ENCODE measurements at places on chromosomes 4 and X. TPM values are rescaled to one million over a fixed set of nuclear protein-coding genes. Genes with fewer than 3 reads are reported as not detected.

DNA sequence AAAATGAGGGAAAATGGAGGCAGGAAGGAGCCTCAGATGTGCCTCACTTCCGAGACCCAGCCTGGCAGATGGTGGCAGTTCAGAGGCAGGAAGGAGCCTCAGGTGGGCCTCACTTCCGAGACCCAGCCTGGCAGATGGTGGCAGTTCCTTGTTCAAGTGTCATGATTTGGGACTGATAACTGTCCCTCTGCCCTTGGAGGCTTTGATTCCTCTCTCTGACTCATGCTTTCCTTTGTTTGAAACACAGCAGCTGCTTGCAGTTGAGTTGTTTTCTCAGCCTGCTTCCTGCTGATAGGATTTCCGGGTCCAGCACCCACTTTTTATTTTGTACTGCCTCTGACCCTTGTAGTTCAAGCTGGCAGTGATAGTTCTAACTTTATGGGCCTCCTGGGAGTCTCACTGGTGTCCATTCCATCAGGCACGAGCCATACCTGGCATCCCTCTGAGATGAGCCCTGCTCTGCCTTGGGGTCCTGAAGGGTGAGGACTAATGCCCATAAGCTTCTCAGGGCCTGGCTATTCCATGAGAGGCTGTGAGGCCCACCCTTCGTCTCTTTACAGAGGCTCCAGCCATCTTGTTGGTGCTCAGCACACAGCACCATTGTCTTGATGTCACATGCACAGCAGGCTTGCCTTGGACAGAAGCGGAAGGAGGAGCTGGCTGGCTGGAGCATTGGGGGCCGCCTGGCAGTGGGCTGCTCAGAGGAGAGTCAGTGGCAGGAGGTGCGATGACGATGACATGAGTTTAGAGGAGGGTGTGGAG is 13.0 kb downstream of the RGS12 start:
- H3K4me1 ChIP-seq: peaks cover 15% of the 10 kb centered on the region
- H3K27me3 ChIP-seq: no peaks in the 10 kb centered on the region
- H3K27ac ChIP-seq: no peak overlapping the region

DNA sequence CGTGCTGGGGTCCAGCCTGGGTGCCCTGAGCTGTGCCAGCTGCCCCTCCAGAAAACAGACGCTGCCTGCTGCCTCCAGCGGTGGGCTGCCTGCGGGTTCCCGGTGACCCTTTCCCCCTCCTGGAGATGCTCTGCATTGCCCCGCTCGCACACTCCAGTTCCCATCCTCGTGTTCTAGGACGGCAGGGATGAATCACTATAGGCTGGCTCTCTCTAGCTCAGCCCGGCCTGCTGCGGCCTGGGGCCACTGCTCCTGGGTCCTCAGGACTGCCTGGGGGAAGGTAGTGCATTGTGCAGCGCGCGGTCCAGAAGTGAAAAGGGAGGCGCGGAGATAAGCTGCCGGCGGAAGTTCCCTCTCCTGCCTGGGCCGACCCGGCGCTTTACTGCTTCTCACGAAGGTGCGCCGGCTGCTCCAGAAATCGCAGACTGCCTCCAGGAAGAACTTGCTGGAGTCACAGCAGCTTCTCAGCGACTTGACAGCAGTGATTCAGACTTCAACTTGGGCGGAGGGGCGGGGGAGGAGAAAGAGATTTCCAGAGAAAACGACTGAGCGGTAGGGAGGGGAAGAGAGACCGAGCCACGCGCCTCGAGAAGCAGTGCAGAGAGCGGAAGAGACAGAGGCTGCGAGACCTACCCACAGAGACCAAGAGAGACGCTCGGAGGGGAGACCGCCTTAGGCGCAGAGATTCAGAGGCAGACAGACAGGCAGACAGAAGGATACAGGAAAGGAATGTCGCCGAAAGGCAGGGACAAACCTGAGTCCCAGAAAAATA is 6.7 kb upstream of the MSX1 start:
- H3K4me3 ChIP-seq: peak overlapping the region; percentile 51
- H3K4me1 ChIP-seq: peaks cover 20% of the 10 kb centered on the region
- DNase-seq: peak; percentile 63

VCX gene
- not detected for total RNA-seq

MAP7D2 gene
- 1.3 TPM for total RNA-seq

USP17L21 gene
- not detected for total RNA-seq

AKAP14 gene
- total RNA-seq: not detected

DNA sequence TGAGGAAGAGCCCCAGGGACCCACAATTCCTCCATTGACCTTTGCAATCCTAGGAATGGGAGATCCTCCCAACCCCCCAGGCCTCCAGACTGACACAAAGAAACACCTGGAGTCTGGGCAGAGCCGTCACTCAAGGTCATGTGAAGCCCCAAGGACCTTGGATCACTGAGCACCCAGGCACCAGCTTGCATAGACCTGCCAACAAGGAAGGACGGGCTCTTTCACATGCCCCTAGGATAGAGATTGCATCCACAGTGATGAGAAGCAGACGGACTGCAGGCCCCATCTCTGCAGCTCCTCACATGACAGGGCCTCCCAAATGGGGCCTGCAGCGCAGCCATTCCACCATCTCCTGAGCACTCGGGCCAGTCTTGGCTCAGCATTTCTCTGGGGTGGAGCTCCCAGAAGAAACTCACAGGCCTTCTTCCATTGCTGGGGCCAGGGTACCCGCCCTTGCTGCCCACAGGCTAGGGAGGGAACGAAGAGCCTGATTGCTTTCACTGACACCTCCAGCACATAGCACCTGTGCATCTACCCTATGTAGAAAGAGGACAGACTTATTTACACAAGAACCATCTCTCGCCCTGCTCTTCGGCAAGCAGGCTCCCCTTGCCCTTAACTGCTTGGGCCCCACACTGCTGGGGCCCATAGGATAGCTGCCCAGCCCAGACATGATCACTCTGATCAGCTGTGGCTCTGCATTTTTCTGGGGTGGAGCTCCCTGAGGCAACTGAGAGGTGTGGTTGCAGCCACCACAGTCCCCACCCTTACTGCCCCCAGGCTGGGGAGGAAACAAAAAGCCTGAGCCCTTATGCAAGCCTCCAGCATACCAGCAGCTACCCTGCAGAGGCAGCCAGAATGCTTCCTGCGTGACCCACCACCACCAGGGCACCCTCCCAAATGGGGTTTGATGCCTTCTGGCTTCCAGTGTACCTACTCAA is 185.7 kb upstream of the ZCCHC13 start:
- peaks cover 13% of the 10 kb centered on the region for H3K4me1 ChIP-seq
- DNase-seq: no peak
- H3K4me3 ChIP-seq: no peak overlapping the region
- no peak overlapping the region for H3K27ac ChIP-seq

DNA sequence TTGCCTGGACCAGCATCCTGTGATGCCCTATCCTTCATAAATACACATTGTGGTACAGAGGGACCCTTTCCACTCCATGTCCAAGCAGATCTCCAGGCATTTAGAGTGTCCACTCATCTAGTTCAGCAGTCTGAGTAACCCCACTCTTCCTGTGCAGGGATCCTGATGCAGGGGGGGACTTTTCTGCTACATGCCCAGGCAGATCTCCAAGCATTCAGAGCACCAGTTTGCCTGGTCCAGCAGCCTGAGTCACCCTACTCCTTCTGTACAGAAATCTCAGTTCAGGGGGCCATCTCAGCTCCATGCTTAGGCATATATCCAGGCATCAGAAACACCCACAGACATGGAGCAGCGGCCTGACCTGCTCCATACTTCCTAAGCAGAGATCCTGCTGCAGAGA is 1089.8 kb downstream of the FAT4 start:
- H3K4me1 ChIP-seq: no peaks in the 10 kb centered on the region
- H3K27me3 ChIP-seq: no peaks in the 10 kb centered on the region
- no peak overlapping the region for H3K4me3 ChIP-seq
- no peaks in the 10 kb centered on the region for H3K36me3 ChIP-seq
- DNase-seq: peak; percentile 2

CFAP299 gene
- not detected for total RNA-seq

EMCN gene
- not detected for total RNA-seq

DNA sequence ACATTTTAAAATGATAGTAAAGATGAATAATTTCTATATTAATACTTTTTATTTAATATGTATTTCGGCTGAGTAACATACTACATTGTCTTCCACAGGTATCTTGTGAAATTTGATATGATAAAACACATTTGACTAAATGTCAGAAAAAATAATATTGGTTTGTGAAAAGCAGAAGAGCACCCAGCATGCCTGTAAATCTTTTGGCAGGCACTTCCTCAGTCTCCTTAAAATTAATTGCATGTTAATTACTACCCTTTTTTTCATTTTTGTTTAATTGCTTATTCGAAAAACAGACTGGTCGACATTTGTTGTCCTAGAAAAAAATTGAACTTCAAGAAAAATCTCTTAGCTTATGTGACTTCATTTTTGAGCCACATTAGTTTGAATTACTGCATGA is 40.6 kb downstream of the CLCN3 start:
- no peaks in the 10 kb centered on the region for H3K27me3 ChIP-seq
- peaks cover 21% of the 10 kb centered on the region for H3K4me1 ChIP-seq
- no peaks in the 10 kb centered on the region for H3K36me3 ChIP-seq
- H3K27ac ChIP-seq: peak overlapping the region; percentile 94

SASH3 gene
- not detected for total RNA-seq

RADX gene
- total RNA-seq: 3.0 TPM

PPARGC1A gene
- 0.53 TPM for total RNA-seq

UPF3B gene
- total RNA-seq: 8.8 TPM

DNA sequence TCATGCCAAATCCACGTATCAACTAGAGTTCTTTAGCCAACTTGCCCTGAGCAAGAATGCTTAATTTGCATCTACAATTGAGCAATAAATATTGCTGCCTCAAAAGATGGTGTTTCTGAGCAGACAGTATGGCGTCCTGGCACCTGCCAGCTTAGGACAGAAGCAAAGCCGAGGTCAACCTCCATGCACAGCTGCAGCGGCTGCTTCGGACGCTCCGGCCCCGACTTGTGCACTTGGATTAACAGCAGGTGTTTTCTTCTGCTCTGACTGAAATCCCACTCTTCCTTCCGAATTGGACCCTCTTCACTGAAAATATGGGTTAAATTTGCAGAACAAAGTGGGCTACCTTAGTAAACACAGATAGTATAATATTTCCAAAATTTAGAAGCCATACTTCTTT is 215.2 kb upstream of the ETNPPL start:
- H3K36me3 ChIP-seq: no peaks in the 10 kb centered on the region
- no peak for DNase-seq
- no peak overlapping the region for H3K27ac ChIP-seq
- H3K4me1 ChIP-seq: no peaks in the 10 kb centered on the region

C4orf50 gene
- 0.17 TPM for total RNA-seq

DNA sequence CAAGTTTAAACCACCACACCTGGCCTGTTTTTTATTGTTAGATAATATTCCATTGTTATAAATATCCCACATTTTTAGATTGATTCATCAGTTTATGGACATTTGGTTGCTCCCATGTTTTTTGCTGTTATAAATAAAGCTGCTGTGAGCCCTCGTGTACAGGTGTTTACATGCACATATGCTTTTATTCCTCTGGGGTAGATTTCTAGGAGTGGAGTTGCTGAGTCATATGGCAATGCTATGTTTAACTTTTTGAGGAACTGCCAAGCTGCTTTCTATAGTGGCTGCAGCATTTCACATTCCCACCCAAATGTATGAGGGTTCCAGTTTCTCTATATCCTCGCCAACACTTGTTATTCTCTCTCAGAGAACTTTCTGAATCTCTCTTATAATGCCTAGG is 90.5 kb downstream of the TBL1X start:
- H3K27ac ChIP-seq: no peak overlapping the region
- no peak for DNase-seq
- no peaks in the 10 kb centered on the region for H3K27me3 ChIP-seq
- H3K4me1 ChIP-seq: no peaks in the 10 kb centered on the region
- no peak overlapping the region for H3K4me3 ChIP-seq

DNA sequence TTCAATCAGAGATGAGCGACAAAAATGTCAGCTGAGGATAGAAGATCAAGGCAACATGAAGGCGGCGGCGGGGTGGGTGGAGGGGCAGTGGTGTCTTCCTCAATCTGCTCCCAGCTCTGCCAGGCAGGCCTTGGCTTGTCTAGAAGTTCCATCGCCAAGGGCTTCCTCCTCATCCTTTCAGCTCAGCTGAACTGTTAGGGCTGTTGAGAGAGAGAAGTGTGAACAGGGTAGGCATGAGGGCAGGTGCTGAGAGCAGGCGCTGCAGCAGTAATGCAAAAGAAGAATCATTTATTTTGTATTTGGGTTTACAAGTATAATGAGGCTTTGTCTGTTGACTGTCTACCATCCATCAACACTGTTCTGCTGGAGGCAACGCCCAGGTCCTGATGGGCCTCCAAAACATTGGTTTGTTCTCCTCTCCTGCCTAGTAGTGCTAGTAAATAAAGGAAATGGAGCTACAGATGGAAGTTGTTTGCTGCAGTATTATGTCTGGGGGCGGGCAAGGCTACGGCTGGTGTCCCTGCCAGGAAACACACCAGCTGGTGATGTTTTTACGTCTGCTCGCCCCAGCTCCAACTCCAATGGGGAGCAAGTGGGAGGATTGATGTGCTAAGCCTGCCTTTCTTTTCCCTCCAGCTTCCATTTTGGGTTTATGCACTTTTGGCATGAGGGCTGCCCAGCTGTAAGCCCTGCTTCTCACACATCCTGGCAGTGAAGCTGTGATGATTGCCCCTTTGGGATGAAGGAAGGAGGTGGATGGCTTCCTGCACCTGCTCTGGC is 139.4 kb upstream of the BOD1L1 start:
- H3K4me1 ChIP-seq: no peaks in the 10 kb centered on the region
- no peak overlapping the region for H3K4me3 ChIP-seq
- no peak overlapping the region for H3K27ac ChIP-seq
- no peaks in the 10 kb centered on the region for H3K36me3 ChIP-seq

DNA sequence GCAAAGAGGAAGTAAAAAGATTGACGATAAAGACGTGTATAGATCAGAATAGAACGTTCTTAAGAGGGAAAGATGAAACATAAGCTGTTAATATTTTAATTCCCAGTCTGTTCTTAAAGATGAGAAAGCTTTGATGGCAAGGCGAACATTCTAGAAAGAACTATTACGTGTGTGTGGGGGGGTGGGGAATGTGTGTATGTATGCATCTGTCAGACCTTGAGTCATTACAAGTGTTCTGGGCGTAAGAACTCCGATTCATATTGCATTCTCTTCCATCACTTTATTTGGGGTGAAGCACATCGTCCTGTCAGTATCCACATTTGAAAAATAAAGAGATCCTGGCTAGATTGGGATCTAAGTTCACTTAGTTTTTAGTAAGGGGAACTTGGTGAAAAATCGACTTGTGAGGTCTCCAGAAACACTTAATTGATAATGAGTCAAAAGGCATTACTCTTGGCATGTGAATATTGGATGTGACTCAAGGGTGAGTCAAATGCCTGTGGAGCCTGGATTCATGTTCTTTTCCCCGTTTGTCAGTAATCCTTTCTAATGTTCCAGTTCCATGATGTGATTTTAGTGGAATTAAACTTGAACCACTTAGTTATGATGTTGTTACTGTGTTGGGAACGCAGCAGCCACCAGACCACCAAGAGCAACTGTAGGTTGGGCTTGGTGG is 3.1 kb downstream of the SMS start:
- H3K4me1 ChIP-seq: peaks cover 46% of the 10 kb centered on the region
- H3K27ac ChIP-seq: peak overlapping the region; percentile 94
- no peaks in the 10 kb centered on the region for H3K36me3 ChIP-seq
- peak overlapping the region; percentile 45 for H3K4me3 ChIP-seq

MMRN1 gene
- total RNA-seq: 0.17 TPM

CLDN22 gene
- total RNA-seq: not detected

NKX3-2 gene
- total RNA-seq: 5.2 TPM

PLXNA3 gene
- total RNA-seq: 117 TPM

GRCh38 chr4:6449746-6450369 is 22.6 kb downstream of the PPP2R2C start:
- H3K4me3 ChIP-seq: no peak overlapping the region
- no peak overlapping the region for H3K27ac ChIP-seq
- DNase-seq: no peak
- no peaks in the 10 kb centered on the region for H3K4me1 ChIP-seq
- no peaks in the 10 kb centered on the region for H3K36me3 ChIP-seq

GRCh38 chr4:3342182-3342854 is 49.5 kb downstream of the RGS12 start:
- peak overlapping the region; percentile 26 for H3K4me3 ChIP-seq
- H3K27ac ChIP-seq: peak overlapping the region; percentile 29
- no peaks in the 10 kb centered on the region for H3K27me3 ChIP-seq
- H3K4me1 ChIP-seq: peaks cover 14% of the 10 kb centered on the region
- DNase-seq: peak; percentile 73

All from astrocyte (in vitro differentiated cells and primary cell).